ENCODE measurements at places on chromosomes 16 and 17. TPM values are rescaled to one million over a fixed set of nuclear protein-coding genes. Genes with fewer than 3 reads are reported as not detected.
A peak's percentile ranks its signal among the peaks of the same experiment; 100 is the strongest.

- DNase-seq, result no peak
Measured at GRCh38 chr16:14125000-14125681, 54.0 kb downstream of the MRTFB start.

GRCh38 chr17:78748048-78748729 is 33.9 kb downstream of the CYTH1 start:
- peak; percentile 41 for DNase-seq

DNA sequence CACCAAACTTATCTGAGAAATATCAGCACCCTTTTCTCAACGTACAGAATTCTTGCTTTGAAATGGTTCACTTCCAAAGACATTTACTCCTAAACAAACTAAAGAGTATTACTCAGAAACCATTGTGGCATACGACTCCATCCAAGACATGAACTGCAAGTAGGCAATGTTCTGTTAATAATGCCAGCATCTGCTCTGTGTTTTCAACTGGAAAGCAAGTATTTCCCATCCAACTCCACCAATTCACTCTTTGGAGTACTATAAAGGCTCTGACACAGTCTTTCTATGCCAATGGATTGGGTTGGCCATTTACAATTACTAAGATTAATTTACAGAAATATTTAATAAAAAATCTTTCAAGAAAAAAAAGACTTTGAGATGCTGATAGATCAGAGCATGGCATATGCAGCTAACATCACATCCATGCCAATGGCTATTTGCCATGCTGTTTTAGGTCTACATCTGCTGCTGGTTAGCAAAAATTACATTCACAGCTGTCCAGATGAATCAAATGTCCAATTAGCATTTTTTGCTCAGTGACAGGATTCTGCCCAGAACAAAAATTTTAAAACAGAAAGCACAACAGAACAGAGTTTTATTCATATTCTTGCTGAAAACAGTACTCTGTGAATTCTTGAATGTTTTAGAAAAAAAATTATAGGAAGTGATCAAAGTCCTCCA is 65.9 kb upstream of the HLF start:
- DNase-seq, result no peak

- peak; percentile 67 for DNase-seq
Measured at GRCh38 chr16:67917852-67918236, 13.8 kb downstream of the CTRL start.

GRCh38 chr16:74651841-74652240 is 14.8 kb downstream of the RFWD3 start:
- no peak for DNase-seq

- DNase-seq, result no peak
Measured at GRCh38 chr16:5031601-5032000, 2.1 kb downstream of the NAGPA start.

GRCh38 chr17:77948690-77949114 is 9.8 kb upstream of the TNRC6C start:
- peak; percentile 56 for DNase-seq

DNA sequence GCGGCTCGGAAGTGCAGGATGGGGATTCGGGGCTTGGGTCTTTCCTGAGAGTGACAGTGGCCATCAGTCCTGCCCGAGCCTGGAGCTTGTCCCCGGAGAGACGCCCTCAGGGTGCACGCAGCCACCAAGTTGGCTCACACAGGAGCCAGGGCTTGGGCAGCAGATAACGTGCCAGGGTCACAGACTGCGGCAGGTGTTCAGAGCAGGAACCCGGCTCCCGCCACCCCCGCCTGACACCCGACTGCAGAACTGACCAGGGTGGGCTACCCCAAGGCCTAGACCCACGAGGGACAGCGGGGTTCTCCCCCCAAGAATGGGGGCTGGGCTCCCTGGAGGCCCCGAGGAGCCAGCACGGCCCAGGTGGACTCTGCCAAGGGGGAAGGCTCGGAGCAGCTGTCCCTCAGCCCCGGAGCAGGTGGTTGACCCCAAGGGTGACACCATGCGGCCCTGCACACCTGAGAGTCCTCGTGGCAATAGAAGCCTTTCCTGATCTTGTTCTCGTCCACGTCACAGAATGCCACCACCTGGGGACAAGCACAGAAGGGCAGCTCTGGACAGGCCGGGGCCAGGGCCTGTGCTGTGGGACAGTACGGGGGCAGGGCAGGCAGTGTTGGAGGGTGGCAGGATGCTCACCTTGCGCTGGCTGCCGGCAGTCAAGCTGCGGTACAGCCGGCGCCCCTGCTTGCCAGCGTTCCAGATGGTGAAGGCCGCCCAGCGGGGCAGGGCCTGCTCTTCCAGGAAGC is 117.1 kb upstream of the ZNF750 start:
- no peak for DNase-seq

GRCh38 chr17:80708480-80708879 is 163.8 kb downstream of the RPTOR start:
- no peak for DNase-seq

- peak; percentile 69 for DNase-seq
Measured at GRCh38 chr17:17811381-17812210, 25.2 kb downstream of the SREBF1 start.

DNA sequence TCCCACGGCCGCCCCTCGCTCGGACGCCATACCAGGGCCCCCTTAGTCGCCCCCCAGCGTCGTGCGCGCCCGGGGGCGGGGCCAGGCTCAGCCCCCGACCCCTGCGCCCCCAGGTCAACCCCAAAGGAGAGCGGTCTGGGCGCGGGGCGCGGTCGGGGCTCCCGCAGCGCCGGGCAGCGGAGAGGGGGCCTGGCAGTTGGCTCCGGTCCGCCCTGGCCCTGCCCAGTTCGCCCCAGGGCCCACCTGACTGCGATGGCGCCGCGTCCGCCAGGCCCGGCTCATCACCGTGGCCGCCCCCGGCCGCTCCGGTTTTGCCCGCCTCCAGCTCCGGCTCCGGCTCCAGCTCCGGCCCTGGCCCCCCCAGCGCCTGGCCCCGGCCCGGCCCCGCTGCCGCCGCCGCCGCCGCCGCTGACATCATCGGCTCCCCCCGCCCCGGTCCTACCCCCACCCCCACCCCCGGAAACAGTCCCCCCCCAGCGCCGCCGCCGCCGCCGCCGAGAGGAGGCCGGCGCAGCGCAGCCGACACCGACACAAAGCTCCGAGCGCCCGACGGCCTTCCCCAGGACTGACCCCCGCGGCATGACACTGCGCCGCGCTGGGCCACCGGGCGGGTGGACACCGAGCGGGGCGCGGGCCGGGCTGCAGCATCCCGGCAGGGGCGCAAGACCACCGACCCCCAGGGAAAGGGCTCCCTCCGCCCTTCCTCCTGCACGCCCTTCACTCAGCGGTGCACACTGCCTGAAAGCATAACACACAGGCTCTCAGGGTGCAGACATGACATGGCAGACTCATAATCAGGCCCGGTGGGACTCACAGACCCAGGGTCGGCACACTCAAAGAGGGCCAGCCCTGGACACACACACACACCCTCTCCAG is at the start of gene ZBTB4:
TSS of gene ZBTB4 (minus strand) at position 419 of the 876 bp plus-strand sequence. CDS start 12,830 bp downstream, outside the sequence.
- peak; percentile 51 for DNase-seq

GRCh38 chr17:6677158-6677831 is 25.7 kb downstream of the C17orf100 start:
- DNase-seq, result peak; percentile 39

- DNase-seq, result peak; percentile 26
Measured at GRCh38 chr17:732902-733720, 715 bp downstream of the TLCD3A start.

DNA sequence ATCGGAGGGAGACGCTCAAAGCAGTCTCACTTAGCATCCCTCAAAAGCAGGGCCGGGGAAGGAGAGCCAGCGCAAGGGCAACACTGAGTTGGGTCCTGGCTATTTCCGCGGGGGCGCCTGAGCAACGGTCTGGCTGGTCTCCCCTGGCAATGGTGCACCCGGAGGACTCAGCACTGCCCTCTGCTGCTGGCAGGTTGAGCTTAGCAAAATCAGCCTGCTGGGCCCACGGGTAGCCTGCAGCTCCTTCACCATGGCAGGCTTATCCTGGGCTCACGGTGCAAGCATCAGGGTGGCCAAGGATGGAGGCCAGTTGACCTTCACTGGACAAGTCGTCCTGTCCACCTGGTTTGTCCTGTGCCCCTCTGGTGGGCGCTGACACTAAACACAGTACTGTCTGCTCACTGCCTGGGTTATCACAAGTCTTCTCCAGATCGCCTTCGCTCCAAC is 14.4 kb upstream of the ALDH3A1 start:
- DNase-seq, result peak; percentile 57

- peak; percentile 55 for DNase-seq
Measured at GRCh38 chr16:55711959-55712876, 56.4 kb downstream of the SLC6A2 start.

GRCh38 chr16:82703871-82704768 is 77.4 kb downstream of the CDH13 start:
- no peak for DNase-seq

DNA sequence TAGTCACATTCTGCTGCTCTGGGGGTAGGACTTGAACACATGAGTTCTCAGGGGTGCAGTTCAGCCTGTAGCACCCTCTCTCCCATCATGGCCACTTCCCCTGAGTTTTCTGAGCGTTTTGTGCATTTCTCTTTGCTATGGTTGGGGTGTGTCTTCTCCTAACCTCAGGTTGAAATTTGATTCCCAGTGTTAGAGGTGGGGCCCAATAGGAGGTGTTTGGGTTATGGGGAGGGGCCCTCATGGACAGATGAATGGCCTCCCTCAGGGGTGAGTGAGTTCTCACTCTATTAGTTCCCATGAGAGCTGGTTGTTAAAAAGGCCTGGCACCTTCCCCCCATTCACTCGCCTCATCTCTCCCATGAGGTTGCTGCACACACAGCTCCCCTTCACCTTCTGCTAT is 101.1 kb downstream of the FOXL1 start:
- no peak for DNase-seq

GRCh38 chr17:42312285-42313130 is 24.2 kb downstream of the STAT5A start:
- DNase-seq, result peak; percentile 86

DNA sequence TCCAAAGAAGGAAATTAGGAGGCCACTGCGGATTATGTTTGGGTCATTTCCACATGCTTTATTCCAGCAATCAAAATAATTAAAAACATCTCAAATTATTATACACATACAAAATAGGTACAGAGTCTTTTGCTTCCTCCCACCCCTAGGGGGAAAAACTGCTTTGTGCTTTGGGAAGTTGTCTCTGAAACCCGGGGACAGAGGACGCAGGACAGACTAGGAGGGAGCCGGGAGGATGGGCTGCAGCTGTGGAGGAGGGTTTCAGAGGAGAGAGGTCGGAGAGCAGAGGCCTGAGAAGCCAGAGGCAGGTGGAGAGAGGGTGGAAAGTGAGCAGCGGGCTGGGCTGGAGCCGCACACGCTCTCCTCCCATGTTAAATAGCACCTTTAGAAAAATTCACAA is 17.4 kb downstream of the COL1A1 start:
- peak; percentile 66 for DNase-seq

- no peak for DNase-seq
Measured at GRCh38 chr17:28623696-28624095, 9.7 kb upstream of the RSKR start.

LPO gene
- total RNA-seq, result not detected

IFI35 gene
- 31.5 TPM for total RNA-seq

NAA60 gene
- 10.0 TPM for total RNA-seq

TEKT5 gene
- total RNA-seq, result not detected

PYY gene
- total RNA-seq, result not detected

NUPR1 gene
- 8.2 TPM for total RNA-seq

SLC35G6 gene
- not detected for total RNA-seq

LGALS9C gene
- total RNA-seq, result not detected
